Kidney tubule cell (primary cell): ENCODE measurements at places on chromosomes 6 and 20.
A peak's percentile ranks its signal among the peaks of the same experiment; 100 is the strongest.

DNA sequence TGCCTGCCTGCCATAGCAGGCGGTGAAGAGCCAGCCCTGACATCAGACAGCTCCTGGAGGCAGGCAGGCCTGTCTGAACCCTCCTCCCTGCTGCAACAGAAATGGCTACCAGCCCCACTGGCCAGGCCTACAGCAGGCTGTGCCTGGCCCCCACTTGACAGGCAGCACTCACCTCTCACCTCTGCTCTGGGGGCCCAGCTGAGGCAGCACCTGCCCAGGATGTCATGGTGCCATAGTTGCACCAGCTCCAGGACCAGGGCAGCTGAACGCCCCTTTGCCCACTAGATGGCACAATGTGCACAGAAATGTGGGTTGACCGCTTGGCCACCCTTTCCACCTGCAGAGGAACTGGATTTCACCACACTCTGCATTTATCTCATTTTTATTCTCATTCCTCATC lies 30.6 kb downstream of the MRPL14 start:
- peak; percentile 79 for DNase-seq

DNA sequence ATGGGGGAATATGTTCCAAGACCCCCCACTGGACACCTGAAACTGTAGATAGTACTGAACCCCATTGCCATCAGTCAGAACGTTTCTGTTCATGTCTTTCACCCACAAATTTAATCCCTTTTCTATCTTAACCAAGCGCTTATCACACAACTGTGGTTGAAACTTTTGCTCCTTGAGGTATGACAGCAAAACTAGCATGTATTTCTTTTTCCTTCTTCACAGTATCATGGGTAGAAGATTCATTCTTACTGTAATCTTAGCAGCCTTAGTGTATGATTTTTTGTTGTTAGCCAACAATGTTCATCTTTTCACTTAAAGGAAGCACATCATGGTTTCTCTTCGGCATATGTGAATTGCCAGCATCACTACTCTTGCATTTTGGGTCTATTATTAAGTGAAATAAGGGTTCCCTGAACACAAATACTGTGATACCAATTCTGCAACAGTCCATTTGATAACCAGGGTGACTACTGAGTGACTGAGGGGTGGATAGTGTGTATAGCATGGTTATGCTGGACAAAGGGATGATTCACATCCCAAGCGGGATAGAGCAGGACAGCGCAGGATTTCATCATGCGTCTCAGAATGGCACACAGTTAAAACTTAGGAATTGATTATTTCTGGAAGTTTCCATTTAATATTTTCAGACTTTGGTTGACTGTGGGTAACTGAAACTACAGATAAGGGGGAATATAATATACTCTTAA lies 41.8 kb downstream of the KCNS1 start:
- DNase-seq: peak; percentile 30

- no peak for DNase-seq
Observed at GRCh38 chr20:58810116-58810878, 40.4 kb downstream of the GNAS-AS1 start.

DNA sequence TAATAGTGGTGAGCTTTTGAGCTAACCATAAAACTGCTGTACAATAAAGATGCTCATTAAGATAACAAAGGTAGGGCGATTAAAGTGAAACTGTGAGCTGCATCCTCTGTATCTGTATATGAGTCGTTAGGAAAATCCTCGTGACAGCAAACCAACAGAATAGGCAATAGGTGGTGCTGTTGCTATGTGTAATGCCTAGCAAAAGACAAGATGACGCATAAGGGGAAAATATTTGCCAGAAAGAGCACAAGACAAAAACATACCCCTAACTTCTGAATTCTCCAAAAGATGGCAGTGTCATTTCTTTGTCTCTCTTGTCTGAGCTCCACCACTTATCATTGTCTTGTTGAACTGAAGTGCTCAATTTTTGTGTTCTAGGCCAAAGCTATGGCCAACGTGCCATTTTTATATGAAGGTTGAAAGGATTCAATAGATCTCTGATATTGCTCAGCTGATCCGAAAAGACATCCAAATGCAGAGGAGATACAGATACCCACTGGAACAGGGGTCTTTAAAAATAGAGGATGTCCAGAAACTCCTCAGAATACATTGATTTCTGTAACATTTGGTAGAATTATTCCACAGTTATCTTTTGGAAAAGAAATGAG lies 56.3 kb upstream of the ANKEF1 start:
- DNase-seq: peak; percentile 76

- DNase-seq: peak; percentile 9
Observed at GRCh38 chr6:70051197-70052124, 185.1 kb downstream of the COL19A1 start.

DNA sequence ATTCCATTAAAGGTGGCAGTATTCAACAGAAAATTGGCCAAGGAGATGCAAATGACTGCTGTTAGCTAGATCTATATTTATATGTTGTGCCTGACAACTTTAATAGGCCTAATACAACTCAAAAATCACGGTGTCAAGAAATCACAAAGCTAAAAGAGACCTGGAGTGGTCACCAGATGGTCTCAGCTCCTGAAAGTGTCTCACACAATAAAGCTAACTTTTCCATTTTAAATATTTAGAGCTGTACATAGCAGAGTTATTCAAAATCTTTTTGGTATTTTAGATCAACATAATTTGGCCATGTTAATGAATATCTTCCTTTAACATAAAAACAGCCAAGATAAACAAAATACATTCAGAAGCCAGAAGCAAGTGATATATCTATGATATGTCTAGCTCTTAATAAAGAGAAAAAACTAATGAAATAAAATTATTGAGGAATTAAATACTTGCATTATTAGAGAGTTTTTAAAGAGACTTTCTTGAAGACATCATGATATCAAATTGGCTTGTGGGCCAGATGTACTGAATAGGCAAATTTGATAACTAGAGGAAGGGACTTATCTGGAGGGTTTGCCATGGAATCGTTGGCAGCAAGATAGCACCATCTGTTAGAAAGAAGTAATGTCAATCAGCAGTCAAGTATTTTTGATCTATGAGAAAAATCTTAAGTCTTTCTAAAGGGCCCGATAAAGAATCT lies 84.9 kb upstream of the SCAF8 start:
- DNase-seq: no peak

DNA sequence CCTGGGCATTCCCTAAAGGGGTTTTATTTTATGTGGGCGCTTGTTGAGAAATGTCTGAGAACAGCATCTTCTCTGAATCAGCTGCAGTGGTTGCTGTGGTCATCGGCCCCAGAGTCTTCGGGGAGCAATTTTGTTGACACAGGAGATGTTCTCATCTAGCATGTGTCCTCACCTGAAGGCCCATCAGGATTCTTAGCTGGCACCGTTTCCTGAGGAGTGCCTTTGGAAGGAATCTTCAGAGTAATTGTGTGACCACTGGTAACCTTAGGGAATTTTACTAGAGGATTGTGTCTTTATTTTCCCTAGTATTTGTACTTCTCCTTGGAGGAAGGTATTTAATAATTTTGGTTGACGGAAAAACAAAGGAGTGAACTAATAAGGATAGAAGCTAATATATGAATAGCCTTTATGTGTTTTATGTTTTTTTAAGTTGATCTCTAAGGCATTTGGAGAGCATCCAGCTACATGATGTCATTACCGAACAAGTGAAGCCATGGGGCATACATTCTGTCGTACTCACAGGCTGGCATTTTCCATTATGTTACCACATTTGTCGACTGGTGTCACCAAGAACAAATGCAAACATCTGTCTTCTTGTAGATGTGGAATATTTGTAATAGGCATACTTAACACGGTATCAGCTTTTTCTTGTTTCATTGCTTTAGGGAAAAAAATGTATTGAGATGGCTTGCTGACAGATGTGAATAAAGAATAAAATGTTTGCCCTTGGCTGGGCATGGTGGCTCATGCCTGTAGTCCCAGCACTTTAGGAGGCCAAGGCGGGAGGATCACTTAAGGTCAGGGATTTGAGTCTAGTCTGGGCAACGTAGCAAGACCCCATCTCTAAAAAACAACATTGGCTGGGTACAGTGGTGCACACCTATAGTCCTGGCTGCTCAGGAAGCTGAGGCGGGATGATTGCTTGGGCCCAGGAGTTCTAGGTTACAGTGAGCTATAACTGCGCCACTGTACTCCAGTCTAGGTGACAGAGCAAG lies 41.9 kb downstream of the TULP4 start:
- DNase-seq: peak; percentile 23

- DNase-seq: no peak
Observed at GRCh38 chr20:49231471-49231870, 12.3 kb downstream of the DDX27 start.

GRCh38 chr20:20201124-20201523 lies 148.8 kb downstream of the CFAP61 start:
- DNase-seq: no peak

GRCh38 chr6:138196122-138196738 lies 22.1 kb downstream of the PBOV1 start:
- DNase-seq: no peak

DNA sequence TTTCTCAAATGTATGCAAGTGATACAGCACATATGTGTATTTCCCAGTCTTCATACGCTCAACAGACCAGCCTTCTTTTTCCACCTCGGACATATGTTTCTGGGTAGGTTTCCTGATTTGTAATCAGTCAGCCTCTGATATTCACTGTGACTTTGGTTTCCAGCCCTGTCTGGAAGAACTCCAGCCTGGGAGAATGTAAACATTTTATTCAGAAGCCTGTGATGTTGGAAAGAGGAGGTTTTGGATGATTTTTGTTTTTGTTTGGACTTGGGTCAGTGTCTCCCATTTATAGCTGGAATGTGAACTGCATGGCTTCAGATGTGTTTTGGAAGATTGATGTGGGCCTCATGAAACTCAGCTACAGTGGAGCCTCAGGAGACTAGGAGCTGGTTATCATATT lies 172.2 kb upstream of the CENPW start:
- DNase-seq: no peak

DNA sequence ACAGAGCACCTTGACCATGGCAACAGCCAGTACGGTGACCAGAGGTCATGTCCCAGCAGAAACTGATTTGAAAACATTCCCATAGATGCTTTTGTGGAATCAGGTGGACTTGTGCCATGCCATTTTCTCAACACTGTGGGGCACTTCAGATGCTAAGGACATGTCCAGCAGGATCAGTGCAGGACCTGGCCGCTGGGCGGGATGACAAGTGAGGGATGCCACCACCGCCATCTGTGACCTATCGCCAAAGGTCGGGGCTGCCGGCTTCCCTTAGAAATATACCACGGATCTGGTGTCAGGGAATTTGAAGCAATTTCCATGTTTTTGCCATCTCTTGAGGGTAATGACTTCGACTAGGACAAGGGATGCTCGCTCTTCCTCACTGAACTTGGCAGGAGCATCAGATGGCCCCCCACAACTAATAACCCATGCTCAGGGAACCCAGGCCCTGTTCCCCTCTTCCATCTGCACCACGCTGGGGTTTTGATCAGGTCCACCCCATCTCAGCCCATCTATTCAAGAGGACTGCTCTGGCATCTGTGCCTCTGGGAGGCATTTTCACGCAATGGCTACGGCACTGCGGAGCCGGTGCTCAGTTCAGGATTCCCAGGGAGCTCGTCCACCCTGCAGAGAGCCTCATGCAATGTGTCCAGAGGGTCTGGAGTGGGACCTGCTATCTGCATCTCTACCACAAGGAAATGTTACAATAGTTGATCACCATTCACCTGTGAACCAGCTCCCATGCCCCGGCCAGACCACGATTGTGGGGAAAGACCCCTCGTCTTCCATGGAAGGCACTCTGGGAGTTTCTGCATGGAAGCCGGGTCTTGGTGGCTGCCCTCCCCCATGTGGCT lies 302.6 kb downstream of the TAF4 start:
- DNase-seq: no peak

GRCh38 chr6:144714021-144714712 lies 429.0 kb downstream of the UTRN start:
- DNase-seq: no peak

DNA sequence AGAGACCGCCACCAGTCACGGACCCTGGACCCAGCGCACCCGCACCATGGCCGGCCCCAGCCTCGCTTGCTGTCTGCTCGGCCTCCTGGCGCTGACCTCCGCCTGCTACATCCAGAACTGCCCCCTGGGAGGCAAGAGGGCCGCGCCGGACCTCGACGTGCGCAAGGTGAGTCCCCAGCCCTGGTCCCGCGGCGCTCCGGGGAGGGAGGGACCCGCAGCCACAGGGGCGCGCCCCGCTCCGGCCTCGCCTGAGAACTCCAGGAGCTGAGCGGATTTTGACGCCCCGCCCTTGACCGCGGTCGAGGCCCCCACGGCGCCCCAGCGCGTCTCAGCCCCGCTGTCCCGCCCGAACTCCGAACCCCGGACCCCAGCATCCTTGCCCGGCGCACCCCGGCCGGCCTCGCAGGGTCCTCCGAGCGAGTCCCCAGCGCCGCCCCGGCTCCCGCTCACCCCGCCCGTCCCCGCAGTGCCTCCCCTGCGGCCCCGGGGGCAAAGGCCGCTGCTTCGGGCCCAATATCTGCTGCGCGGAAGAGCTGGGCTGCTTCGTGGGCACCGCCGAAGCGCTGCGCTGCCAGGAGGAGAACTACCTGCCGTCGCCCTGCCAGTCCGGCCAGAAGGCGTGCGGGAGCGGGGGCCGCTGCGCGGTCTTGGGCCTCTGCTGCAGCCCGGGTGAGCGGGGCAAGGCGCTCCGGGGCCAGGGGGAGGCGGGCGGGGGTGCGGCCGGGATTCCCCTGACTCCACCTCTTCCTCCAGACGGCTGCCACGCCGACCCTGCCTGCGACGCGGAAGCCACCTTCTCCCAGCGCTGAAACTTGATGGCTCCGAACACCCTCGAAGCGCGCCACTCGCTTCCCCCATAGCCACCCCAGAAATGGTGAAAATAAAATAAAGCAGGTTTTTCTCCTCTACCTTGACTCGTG lies at the start of gene OXT:
Gene OXT (plus strand): TSS at position 11 of the 920 bp plus-strand sequence. CDS start 36 bp downstream, at position 47.
- DNase-seq: no peak

DNA sequence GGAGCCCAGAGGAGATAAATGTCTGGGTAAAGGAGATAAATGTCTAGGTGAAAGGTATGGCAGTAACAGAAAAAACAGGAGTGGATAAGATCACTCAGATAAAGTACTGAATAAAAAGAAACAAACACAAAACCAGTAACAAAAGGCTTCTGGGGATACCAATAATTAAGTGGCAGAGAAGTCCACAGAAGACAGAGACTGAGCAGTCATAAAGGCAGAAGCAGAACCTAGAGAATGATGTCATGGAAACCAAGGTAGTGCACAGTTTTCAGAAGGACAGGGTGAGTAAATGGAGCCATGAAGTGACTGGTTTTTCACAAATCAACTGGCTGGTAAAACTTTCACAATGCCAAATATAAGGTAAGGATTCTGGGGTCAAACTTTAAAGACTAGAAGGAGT lies 80.9 kb upstream of the PLN start:
- DNase-seq: no peak

DNA sequence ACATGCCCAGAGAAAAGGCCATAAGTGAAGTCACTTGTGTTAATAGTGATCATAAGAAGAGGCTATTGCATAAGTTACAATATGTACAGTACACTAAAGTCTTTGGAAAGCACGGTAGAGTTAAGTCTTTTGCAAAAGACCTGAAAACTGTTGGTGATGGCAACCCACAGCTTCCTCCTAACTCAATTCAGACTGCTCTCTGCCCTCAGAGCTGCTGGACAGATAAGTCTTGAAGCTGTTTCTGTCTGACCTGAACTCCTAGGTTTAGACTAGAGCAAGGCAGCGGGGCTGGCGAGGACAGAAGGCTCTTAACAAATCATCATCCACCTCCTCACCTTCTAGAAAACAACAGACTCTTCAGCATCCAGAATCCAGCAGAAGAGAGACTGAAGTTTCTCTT lies 125.4 kb downstream of the CD24 start:
- no peak for DNase-seq
